ENCODE measurements at places on chromosomes 1 and 21.

DNA sequence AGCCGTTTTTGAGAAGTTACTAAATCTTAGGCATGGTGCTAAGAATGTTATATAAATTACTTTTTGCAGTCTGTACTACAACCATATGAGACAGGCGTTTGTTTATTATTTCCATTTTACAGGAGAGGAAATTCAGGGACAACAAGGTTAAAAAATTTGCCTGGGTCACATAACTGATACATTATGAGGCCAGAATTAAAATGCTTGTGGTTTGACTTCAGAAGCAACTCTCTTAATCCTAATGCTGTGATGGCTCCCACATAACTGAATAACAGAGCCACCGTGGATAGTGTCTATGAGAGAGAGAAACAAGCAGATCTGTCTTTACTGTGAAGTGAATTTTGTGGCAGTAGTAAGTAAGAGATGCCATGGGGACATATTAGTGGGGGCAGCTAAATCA lies 184.9 kb downstream of the NCAM2 start:
- DNase-seq, result no peak

GRCh38 chr1:208778417-208778816 lies 534.2 kb upstream of the PLXNA2 start:
- no peak for DNase-seq

- no peak for DNase-seq
These were observed 189.6 kb downstream of the NRIP1 start for GRCh38 chr21:14875186-14875585.

DNA sequence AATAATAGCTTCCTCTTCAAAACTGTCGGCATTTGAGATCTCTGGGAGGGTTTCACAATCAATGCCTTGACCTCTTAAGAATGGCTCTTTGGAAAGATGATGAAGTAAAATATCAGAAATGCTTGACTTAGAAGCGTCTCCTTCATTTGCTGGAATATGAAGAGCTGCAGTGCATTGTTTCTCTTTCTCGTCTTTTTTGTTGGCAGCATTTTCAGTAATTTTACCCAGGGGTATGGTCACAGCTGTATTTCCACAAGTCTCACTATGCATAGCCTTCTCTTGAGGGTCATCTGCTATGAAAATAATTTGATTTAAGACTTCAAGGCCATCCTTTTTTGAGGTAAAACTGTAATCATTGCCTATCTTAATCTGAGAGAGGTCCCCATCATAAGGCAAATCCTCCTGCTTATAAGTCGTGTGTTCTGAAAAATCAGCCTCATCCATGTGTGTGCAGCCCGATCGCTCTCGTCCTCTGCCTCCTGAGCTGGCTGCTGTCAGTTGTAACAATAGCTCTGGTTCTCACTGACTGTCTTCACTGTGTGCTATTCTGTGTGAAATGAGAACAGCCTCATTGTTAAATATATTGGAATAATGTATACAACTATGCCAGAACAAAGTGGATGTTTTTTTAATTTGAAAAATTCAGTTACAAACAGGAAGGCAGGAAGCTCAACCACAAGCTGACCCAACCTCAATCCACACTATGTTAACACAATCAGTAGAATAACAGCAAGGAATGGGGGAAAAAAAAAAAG lies 4.5 kb downstream of the AKNAD1 start:
- no peak for DNase-seq

DNA sequence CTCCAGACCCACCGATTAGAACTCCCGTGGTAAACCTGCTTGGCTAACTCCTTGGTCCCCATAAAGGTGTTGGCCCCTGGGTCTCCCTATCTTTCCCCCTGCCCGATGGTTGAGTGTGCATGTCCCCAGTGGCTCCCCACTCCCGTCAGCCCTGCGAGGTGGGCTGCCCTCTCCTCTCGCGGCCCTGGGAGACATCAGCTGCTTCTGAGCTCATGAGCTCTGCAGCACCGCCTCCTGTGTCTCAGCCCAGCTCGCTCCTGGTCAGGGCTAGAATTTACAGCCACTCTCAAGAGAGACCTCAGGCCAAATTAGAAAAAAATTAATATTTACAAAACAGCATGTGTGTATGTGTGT lies 15.9 kb upstream of the ZBTB21 start:
- no peak for DNase-seq

GRCh38 chr1:28309702-28310101 lies 19.1 kb upstream of the MED18 start:
- no peak for DNase-seq

GRCh38 chr1:52662645-52663313 lies 29.8 kb downstream of the SHISAL2A start:
- DNase-seq, result no peak

DNA sequence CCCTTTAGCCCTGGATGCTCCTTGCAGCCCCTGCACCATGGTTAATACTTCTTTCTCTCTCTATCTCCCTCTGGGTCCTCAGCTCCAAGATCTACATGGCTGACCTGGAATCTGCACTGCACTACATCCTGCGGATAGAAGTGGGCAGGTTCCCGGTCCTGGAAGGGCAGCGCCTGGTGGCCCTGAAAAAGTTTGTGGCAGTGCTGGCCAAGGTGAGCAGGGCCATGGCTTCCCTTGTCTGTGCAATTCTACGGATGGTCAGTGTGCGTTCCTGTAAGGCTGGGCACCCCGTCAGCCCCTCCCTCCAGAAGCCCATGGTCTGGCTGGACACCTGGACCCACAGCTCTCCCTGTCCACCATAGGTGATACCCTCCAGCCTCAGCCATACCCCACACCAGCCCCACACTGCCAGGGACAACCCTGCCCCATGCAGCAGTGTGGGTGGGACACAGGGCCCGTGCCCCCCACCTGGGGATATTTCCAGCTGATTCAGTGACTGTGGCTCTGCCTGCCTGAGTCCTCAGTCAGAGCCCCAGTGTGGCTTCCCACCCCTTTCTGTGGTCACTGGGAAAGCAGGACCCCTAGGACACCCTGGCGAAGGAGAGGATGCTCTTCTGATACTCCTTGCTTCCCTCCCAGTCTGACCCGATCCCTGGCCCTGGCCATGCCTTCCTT lies 31.4 kb downstream of the QSOX1 start:
- no peak for DNase-seq

DNA sequence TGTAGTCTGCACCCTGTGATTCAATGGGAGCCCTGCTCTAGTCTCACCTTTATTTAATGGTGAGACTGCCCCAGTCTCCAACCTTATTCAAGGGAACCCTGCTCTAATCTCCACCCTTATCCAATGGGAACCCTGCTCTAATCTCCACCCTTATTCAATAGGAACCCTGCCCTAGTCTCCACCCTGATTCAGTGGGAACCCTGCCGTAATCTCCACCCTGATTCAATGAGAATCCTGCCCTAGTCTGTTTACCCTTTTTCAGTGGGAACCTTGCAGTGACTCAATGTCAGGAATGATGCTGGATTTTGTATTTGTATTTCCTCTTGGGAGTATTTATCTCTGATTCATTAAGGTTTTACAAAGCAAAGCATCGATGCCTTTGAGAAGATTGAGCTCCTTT lies 39.5 kb downstream of the TRPM2 start:
- no peak for DNase-seq

GRCh38 chr1:18419113-18419844 lies 61.5 kb upstream of the KLHDC7A start:
- no peak for DNase-seq

DNA sequence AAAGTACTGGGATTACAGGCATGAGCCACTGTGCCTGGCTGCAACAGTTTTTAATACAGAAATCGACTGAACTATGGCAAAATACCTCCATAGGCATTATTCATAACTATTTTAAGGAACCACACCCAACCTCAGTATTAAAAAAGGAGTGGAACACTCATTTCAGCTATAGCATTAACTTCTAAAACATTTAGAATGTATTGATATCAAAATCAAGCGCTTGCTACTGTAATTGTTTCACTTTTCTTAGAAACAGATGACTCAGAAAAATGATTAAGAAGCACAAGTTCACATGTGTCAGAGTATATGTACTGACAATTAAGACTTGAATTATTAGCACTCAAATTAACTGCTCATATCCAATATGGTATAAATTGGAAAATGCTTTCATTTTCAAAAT lies 15.1 kb downstream of the AIDA start:
- no peak for DNase-seq

GRCh38 chr1:39845569-39846566 lies 37.4 kb downstream of the TRIT1 start:
- DNase-seq, result peak; percentile 79
